ENCODE measurements at places on chromosomes 5 and 9.

GRCh38 chr5:65483546-65484346, 2.0 kb upstream of the ADAMTS6 start:
- no peak for DNase-seq

DNA sequence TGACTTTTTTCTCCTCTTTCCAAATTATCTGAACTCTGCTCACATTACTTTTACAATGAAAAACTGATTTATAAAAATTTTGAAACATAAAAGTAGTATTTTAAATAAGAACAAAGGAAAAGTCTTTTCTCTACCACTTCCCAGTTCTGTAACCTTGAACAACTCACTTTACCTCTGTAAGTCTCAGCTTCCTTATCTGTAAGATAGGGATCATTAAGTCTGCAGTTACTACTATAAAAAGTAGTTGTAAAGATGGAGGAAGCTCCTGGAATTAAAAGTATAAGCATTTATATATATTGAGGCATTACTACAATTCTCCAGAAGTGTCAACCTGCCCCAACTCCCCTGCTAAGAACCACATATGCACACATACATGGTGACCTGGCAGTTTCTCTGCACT, 88.0 kb downstream of the TTC39B start:
- no peak for DNase-seq

- no peak for DNase-seq
Observed at GRCh38 chr9:109975574-109976295, 195.7 kb downstream of the PALM2AKAP2 start.

DNA sequence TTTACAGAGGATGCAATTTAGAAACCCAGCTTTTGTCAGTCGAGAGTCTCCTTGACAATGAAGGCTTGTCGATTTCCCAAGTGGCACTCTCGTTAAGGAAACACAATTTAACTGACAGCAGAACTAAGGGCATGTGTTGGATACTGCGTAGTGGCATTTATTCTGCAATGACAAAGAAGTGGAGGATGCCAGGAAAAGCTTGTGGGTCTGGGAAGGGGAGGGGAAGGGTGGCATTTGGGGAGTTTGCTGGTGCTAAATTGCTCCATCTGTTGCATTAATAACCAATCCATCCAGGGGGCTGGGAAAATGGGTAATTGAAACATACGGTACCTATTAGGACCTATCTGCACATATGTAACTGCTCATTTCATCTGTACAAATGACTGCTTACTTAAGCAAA, 190.6 kb downstream of the NSG2 start:
- DNase-seq, result no peak

DNA sequence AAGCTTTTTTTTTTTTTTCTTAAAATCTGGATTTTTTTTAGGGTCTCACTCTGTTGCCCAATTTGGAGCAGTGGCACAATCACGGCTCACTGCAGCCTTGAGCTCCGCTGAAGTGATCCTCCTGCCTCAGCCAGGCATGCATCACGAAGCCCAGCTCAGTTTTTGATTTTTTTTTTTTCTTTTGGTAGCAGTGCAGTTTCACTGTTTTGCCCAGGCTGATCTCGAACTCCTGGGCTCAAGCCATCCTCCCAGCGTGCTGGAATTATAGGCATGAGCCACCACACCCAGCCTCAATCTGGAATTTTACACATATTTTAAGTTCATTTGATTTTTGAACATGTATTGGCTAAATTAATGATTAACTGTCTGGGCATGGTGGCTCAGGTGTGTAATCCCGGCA, 36.3 kb downstream of the TRIO start:
- DNase-seq, result no peak

DNA sequence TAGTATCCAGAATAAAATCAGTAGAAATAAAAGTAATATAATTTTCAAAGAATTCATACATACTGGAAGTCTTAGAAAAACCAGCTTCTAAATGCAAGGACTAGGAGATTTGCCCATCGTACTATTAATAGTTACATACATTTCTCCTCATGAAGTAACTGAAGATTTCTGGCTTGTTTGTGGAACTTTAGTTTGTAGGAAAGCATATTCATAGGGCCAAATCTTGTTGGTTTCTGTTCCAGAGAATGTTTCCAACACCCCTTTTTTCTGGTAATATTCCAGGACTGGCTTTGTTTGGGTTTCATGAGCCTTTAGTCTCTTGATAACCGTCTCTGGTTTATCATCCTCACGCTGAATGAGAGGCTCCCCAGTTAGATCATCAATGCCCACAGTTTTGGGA, 66.3 kb upstream of the TJP2 start:
- no peak for DNase-seq
